ELR (cell line): ENCODE measurements at places on chromosomes 5 and 9.

- no peak for DNase-seq
These were observed 146.2 kb upstream of the PLCXD3 start for GRCh38 chr5:41656597-41656996.

DNA sequence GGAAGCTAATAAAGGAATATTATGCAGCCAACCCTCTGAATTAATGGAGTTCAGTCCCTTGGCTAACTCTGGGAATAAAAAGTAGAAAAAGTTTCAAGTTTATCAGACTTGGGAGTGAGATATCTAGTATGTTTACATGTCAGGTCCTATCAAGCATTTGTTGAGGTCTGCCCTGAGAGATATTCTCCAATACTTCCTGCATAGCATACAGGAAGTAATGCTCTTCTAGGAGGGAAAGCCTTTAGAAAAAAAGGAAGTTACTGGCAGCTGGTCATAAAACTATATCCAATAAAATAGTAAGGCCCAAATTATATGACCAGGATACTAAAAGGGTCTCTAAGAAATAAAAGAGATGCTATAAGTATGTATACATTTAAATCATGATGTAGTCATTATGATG is 594.1 kb upstream of the FTMT start:
- DNase-seq = no peak

- peak; percentile 96 for DNase-seq
These were observed 53.7 kb downstream of the ZNF462 start for GRCh38 chr9:106916466-106917235.

DNA sequence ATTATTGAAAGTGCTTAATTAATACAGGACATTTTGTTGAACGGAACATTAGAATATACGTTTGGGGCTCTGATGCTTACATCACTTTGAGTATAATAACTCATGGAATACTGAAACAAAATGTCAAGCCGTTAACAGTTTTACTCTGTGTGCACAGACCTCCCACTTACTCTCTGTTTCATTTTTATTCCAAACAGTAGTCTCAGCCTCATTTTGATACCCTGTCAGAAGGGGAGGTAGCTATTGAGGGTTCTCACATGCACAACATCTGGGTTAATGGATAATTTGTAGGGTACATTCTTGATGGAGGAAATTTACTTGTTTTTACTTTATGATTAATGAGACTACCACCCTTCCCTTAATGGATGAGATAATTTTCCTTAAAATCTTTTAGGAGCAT is 59.0 kb downstream of the SCAMP1 start:
- DNase-seq = no peak

- DNase-seq = peak; percentile 61
These were observed 1.3 kb downstream of the VCP start for GRCh38 chr9:35070823-35071813.

DNA sequence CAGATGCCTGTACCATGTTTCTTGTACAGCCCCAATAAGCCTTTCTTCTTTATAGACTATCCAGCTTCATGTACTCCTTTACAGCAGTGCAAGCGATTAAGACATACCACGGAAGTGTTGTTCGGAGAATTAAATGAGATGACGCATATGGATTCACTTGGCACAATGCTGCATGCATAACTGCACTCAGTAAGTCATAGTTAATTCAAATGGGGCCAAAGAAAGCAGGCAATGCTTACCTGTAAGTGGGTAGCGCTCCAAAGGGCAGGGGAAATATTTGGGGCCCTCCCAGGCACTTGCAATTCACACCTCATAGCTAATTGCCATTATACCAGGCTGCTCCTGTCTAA is 7.7 kb upstream of the ADRA1B start:
- DNase-seq = no peak

- DNase-seq = no peak
These were observed 111.8 kb downstream of the DAPK1 start for GRCh38 chr9:87609486-87609885.

DNA sequence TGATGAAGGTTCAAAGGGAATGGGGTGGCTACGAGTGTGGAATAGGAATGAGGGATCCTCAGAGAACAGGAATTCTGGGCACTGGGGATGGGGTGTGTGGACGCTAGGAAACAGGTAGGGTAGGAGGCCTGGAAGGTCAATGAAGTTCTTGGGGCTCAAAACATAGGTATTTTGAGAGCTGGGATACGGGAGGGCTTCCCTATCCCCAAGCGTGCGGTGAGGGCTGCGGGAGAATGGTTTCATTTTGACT is 718 bp downstream of the QSOX2 start:
- no peak for DNase-seq

DNA sequence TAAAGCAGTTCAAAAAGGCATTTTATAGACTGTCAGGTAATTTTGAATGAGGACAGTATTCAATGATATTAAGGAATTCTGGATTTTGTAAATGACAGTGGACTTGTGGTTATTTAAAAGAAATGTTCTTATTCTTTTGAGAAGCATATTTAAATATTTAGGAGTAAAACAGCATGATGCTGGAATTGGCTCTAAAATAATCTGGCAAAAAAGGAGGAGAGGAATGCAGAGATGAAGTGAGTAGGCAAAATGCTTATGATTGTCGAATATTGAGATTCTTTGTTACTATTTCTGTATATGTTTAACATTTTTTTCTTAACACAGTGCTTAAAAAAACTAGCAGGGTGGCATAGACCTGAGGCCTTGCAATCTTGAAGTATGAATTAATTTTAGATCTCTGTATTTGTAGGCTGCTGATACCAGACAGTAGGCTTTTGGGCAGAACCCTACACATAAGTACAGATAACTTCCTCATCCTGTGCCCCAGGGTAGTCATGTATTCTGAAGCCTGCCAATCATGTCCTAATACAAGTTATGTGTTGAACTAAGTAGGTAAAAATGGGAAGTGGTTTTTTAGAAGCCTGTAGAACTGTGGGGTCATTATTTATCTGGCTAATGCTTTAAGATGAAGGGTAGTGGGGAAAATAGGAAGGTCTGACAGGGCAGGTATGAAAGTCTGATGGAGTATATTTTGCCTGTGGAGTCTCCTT is 9.4 kb downstream of the CD180 start:
- DNase-seq = no peak

- no peak for DNase-seq
These were observed 69.5 kb upstream of the CKMT2 start for GRCh38 chr5:81163651-81164050.

GRCh38 chr5:145495741-145496140 is 339.4 kb downstream of the PRELID2 start:
- DNase-seq = peak; percentile 89
